ENCODE measurements at places on chromosomes 13 and 19. TPM values are rescaled to one million over a fixed set of nuclear protein-coding genes. Genes with fewer than 3 reads are reported as not detected.

Gene ADM5
- 0.34 TPM for total RNA-seq

Gene EHD2
- total RNA-seq: 34.0 TPM

Gene TMEM59L
- total RNA-seq: not detected

Gene ZNF221
- total RNA-seq: 3.6 TPM

Gene HOMER3
- total RNA-seq: 141 TPM

Gene ZNF415
- 4.8 TPM for total RNA-seq

Gene FGF22
- not detected for total RNA-seq

Gene PSG2
- 0.34 TPM for total RNA-seq

Gene SHISA7
- not detected for total RNA-seq

Gene IGFL2
- total RNA-seq: not detected

DNA sequence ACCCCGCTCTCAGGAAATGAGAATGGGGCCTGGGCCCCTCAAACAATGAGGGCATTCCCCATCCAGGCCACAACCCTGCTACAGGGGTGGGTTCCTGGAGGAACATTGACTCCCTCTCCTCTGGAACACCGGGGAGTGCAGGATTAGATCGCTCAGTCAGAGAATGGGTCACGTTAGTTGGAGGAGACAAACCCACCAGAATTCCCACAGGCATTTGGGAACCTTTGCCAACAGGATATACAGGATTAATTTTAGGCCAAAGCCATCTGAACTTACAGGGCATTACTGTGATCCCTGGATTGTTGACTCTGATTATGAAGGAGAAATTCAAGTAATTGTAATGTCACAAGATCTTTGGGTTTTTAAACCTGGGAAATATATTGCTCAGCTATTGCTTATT lies 2.6 kb downstream of the ERVK3-1 start:
- DNase-seq: no peak

- DNase-seq: no peak
Measured at GRCh38 chr19:48508729-48509411, 2.8 kb downstream of the LMTK3 start.

- peak; percentile 52 for DNase-seq
Measured at GRCh38 chr13:42101821-42102585, 53.6 kb downstream of the DGKH start.

DNA sequence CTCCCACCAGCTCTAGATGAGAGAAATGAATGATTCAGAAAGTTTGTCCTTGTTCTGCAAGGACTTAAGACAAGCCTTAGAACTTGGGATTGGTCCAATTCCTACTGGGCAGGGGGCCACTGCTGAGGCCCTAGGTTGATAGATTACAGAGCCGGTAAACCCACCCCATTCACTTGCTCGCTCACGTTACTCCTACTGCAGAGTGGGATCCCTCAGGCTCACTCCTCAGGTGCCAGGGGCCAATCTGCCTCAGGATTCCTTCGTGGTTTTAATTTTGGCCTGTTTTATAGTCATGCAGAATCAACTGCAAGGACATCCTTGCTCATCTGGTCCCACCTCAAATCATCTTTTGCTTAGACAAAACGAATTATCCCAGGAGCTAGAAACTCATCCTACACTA lies 59.0 kb downstream of the SERP2 start:
- peak; percentile 27 for DNase-seq

- peak; percentile 77 for DNase-seq
Measured at GRCh38 chr19:55165952-55166529, 372 bp downstream of the DNAAF3 start.

DNA sequence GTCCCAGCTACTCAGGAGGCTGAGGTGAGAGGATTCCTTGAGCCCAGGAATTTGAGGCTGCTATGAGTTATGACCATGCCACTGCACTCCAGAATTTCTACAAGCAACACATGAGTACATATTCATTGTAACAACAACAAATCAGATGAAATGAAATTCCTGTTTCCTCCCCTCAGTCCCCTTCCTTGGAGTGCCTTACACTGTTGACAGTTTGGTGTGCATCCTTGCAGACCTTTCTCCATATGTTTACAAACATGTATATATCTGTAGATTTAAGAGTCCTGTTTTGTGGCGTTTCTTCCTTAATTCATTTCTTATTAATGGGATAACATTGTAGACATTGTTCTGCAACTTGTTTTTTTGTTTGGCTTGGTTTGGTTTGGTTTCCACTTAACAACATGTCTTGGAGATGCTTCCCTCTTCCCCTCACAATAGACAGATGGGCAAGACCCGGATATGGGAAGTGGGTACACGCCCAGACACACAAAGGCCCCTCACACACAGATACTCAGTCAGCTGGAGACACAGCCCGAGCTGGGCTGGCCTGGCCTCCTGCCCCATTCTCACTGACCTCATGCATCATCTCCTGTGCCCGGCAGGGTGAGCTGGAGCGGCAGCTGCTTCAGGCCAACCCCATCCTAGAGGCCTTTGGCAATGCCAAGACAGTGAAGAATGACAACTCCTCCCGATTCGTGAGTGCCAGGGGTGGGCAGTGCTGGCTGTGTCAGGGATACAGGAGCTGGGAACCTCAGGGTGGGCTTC lies 21.7 kb downstream of the MYH14 start:
- peak; percentile 19 for DNase-seq

GRCh38 chr13:56864451-56864850 lies 276.3 kb upstream of the PRR20A start:
- DNase-seq: no peak

- no peak for DNase-seq
Measured at GRCh38 chr19:1171755-1172352, 2.2 kb downstream of the SBNO2 start.

DNA sequence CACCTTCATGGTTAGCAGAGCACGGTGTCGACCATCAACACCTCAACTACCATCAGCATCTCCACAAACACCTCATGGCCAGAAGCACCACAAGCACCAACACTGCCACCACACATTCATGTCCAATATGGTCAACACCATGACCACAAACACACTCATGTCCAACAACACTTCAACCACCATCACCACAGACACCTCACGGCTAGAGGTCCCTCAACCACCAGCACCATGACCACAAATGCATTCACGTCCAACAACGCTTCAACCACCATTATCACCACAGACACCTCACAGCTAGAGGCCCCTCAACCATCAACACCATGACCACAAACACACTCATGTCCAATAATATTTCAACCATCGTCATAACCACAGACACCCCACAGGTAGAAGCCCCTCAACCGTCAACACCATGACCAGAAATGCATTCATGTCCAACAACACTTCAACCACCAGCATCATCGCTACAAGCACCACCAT lies 10.2 kb downstream of the TRAPPC5 start:
- DNase-seq: no peak

DNA sequence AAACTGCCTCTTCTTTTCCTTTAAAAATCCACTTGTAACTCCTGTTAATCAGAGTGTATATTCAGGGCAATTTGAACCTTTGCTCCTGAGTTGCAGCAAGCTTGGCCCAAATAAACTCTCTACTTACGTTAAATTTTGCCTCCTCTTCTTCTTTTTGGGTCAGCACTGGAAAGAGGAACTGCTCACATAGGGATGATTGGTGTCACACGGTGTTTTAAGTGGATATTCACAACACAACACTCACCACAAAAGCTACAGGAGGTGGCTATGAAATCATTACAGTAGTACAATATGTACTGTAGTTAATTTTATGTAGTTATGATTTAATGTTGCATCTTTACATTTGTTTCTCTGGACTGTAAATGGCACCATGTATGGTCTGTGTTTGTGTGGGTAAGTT lies 96.8 kb upstream of the DOCK9 start:
- DNase-seq: no peak

DNA sequence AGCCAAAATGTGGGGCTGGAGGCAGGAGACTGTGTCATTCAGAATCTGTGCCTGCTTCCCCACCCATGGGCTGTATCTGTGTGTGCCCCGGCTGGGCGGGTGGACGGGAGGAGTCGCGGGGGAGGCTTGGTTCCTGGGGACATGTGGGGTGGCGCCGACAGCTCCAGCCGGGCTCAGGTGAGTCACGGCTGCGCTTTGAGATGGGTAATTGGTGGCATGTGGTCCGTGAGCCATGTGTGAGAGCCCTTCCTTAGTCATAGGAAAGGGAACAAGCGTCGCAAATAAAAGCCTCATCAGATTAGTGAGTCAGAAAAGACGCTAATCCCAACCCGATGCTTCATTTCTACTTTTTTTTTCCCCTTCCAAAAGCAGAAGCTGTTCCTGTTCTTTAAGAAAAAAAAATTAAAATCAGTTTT lies 118.6 kb upstream of the ZNF536 start:
- DNase-seq: peak; percentile 12

- DNase-seq: no peak
Measured at GRCh38 chr13:38002606-38003005, 133.0 kb upstream of the TRPC4 start.

DNA sequence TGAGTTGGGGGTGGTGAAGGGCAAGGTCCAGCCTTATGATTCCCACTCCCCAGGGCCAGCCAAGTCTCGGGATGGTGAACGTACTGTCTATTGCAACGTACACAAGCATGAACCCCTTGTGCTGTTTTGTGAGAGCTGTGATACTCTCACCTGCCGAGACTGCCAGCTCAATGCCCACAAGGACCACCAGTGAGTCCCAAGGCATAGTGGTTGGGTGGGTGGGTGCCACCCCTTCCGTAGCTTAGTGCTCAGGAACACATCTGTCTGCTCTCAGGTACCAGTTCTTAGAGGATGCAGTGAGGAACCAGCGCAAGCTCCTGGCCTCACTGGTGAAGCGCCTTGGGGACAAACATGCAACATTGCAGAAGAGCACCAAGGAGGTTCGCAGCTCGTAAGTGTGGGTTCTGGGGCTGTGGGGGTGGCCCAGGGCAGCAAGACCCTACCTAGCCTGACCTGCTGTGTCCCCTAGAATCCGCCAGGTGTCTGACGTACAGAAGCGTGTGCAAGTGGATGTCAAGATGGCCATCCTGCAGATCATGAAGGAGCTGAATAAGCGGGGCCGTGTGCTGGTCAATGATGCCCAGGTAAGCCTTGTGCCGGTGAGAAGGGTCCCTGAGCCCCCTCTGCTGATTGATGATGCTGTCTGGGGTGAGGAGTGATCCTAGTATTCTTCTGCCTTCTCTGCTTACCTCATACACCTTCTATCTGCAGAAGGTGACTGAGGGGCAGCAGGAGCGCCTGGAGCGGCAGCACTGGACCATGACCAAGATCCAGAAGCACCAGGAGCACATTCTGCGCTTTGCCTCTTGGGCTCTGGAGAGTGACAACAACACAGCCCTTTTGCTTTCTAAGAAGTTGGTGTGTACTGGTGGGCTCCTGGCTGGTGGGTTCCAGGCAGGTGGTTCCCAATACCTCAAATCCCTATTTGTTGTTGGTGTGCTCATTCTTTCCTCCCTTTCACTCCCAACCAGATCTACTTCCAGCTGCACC lies 3.8 kb downstream of the TRIM28 start:
- no peak for DNase-seq

DNA sequence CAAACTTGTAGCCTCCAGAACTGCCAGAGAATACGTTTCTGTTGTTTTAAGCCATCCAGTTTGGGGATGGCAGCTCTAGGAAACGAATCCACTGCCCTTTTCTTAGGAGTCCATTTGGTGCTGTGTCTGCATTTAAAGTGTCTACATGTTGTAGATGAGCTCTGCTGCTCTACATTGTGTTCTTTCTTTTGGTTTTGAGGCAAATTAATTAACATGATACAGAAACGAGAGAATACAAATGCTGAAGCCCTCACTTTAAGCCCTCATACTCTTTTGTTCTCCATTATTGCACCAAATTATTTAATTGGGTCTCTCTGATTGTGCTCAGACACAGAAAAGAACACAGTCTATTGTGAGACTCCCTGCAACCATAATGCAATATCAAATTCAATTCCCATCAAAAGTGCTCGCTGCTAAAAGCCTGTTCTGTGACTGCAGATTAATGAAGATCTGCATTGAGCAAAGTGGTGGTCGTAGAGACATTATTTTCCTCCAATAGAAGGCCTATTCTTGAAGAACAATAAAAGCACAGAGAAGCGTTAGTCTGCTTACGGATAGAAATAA lies 166.3 kb upstream of the SOX21 start:
- DNase-seq: no peak

- DNase-seq: no peak
Measured at GRCh38 chr19:8461891-8462290, 17.1 kb downstream of the HNRNPM start.

GRCh38 chr19:55675661-55676354 lies 782 bp downstream of the EPN1 start:
- DNase-seq: no peak

- DNase-seq: no peak
Measured at GRCh38 chr19:57748029-57748428, 1.4 kb downstream of the ZNF776 start.

DNA sequence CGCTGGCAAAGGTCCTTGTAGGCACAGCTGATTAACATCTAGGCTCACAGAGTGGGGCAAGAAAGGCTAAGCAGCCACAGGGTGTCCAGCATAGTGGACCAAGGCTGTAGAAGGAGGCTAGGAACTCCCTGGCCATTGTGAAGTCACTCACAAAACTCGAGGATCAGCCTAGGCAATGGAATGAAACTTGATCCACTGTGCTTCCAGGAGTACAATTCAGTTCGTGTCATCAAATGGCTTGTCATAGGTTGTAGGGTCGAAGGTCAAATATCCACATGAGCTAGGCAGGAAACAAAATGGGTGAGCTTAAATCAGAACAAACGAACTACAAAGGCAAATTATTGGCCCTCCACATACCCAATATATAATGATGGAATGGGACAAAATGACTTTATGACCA lies 4.4 kb upstream of the FAM187B start:
- no peak for DNase-seq

DNA sequence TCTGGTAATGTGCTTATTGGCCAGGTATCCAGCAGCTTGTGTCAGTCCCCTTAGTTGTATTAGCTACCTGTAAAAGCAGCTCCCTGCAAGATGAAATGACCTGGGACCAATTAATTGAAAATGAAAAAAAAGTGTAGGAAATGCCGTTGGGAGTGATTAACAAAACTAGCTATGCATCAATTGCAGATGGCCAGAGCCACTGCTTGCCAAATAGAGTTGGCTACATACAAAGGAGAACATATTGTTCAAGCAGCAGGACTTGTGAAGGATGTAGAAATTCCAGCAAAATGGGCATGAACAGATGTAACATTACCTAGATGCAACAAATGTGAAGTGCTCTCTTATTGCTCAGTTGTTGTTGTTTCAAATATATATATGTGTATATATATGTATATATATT lies 300.5 kb downstream of the PCDH17 start:
- DNase-seq: no peak

DNA sequence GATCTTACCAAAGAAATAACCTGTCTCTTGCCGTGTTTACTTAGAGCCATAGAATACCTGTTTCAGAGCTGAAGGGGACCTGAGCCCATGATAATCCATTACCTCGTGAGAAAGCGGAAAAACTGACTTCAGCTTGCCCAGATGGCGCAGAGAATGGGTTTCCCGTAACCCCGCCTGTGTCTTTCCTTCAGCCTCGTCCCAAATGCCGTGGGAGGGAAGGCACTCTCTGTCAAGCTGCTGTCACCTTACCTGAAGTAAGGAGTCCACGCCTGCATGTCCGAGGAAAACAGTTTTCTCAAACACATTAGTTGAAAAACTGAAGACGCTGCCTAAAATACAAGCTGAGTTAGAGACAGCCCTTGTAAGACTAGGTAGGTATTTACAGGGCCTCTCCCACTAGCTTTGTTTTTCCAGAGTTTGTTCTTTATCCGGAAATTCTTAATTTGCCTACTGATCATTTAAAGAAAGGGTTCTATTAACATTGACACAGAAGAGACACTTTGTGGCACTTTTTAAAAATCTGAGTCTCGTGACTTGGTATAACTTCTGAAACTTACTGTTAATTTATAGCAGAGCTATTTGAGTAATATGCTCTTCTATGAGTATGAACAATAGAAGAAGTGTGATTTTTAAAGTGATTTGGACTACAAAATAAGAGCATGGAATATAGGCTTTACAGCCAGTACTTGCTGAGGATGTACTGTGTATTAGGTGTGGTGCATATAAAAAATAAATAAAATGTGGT lies 1.3 kb upstream of the INTS6 start:
- peak; percentile 4 for DNase-seq

- peak; percentile 10 for DNase-seq
Measured at GRCh38 chr13:85508683-85509329, 290.4 kb downstream of the SLITRK6 start.
